ENCODE measurements at places on chromosomes 5 and 9. TPM values are rescaled to one million over a fixed set of nuclear protein-coding genes. Genes with fewer than 3 reads are reported as not detected.

DNA sequence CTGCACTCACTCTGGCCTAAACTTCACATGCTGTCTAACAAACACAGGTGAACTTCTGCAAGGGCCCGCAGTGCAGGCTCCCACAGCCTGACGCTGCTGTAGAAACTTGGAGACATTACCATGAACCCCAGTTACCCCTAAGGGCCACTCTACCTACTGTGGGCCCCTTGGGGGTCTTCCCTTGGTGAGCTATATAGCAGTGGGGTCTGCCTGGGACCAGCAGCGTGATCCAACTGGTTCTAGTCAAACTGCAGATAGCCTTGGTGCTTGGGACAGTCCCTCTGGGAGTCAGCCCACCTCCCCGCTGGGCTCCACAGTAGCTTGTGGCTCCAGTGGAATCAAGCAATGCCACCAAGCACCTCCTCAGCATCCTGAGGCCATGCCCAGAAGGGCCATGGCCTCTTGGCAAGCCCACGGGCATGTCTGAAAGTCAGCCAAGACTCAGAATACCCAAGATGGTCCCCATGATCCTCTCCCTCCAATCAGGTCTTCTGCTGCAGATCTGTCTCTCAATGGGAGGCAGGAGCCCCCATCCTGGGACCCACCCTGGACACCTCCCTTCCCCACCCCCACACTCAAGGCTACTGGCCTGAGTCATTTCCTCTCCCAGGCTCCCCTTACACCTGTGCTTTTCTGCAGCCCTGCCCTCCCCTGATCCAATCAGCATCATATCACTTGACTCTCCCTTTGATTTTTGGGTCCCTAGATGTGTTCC is 230.0 kb upstream of the IRX1 start:
- H3K4me1 ChIP-seq: no peaks in the 10 kb centered on the region
- no peaks in the 10 kb centered on the region for H3K36me3 ChIP-seq
- H3K27ac ChIP-seq: no peak overlapping the region

The HMGCS1 gene
- total RNA-seq: 20.9 TPM

The MED7 gene
- total RNA-seq: 5.9 TPM

DNA sequence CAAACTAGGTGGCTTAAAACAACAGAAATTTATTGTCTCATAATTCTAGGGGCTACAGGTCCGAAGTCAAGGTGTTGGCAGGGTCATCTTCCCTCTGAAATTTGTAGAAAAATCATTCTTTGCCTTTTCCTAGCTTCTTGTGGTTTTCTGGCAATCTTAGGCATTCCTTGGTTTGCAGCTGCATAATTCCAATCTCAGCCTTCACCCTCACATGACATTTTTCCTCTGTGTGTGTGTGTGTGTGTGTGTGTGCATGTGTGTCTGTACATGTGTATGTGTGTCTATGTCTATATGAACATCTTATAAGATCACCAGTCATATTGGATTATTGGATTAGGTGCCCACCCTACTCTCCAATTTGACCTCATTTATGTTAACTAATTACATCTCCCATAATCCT is 330.6 kb downstream of the CHSY3 start:
- H3K4me3 ChIP-seq: no peak overlapping the region
- no peak overlapping the region for H3K27ac ChIP-seq
- no peaks in the 10 kb centered on the region for H3K4me1 ChIP-seq
- no peaks in the 10 kb centered on the region for H3K36me3 ChIP-seq
- DNase-seq: no peak

The SPINK6 gene
- not detected for total RNA-seq

The WDR38 gene
- not detected for total RNA-seq

GRCh38 chr9:112031400-112031799 is 134.8 kb downstream of the UGCG start:
- H3K27me3 ChIP-seq: no peaks in the 10 kb centered on the region
- no peak for DNase-seq
- no peak overlapping the region for H3K27ac ChIP-seq
- no peaks in the 10 kb centered on the region for H3K4me1 ChIP-seq
- no peak overlapping the region for H3K4me3 ChIP-seq

Data from tibial nerve (tissue), 4 donors.